ENCODE measurements at places on chromosomes 3 and 15.

GRCh38 chr3:36364260-36364659 is 16.0 kb upstream of the STAC start:
- DNase-seq = no peak

DNA sequence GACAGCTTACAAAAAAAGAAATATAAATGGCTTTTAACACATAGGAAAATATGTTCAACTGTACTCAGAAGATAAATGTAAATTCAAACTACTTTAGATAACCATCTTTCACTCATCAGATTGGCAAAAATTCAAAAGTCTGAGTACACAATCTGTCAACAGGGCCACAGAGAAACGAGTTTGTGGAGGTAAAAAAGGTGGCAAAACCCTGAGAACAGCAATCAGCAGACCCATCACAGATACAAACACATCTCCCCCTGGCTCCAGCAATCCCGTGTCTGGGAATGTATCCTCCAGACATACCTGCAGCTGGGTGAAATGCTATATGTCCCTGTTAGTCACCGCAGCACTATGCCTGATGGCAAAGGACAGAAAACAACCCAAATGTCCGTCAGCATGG is 149.5 kb downstream of the OSBPL10 start:
- DNase-seq = no peak

DNA sequence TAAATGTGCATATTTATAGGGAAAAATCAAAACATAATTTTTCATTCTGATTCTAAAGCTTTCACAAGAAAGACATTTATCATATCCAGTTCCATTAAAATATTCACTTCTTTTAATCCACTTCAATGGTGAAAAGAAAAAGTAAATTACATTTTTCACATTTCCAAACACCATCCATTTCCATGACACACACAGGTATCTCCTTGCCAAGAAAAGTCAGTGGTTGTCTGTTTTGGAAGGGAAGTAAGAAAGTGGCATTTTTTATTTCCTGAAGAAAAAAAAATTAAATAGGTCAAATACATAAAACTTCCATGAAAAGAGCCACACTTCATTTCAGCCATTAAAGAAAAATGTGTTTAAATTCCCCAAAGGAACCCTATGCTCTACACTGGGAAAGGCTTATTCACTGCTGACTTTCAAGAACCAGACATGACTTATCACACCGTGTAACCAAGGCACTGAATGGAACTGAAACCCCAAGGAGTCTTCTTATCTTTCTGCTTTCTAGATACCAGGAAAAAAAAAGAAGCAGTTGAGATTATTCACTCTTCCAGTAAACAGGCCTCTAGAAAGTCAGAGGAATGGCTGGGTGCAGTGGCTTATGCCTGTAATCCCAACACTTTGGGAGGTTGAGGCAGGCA is 44.5 kb downstream of the OSBPL10 start:
- no peak for DNase-seq

GRCh38 chr3:159761848-159762635 is 226.6 kb upstream of the IL12A start:
- DNase-seq = no peak

GRCh38 chr3:196149831-196150301 is 61.3 kb downstream of the ZDHHC19 start:
- no peak for DNase-seq

GRCh38 chr3:185825006-185825638 is at the start of gene IGF2BP2:
IGF2BP2 (minus strand) TSS chr3:185825042; CDS start chr3:185824960, 82 bp downstream.
- peak; percentile 9 for DNase-seq

- no peak for DNase-seq
These were observed 304.7 kb upstream of the DPPA4 start for GRCh38 chr3:109642025-109642424.

GRCh38 chr15:92984161-92984560 is 84.0 kb downstream of the CHD2 start:
- no peak for DNase-seq

DNA sequence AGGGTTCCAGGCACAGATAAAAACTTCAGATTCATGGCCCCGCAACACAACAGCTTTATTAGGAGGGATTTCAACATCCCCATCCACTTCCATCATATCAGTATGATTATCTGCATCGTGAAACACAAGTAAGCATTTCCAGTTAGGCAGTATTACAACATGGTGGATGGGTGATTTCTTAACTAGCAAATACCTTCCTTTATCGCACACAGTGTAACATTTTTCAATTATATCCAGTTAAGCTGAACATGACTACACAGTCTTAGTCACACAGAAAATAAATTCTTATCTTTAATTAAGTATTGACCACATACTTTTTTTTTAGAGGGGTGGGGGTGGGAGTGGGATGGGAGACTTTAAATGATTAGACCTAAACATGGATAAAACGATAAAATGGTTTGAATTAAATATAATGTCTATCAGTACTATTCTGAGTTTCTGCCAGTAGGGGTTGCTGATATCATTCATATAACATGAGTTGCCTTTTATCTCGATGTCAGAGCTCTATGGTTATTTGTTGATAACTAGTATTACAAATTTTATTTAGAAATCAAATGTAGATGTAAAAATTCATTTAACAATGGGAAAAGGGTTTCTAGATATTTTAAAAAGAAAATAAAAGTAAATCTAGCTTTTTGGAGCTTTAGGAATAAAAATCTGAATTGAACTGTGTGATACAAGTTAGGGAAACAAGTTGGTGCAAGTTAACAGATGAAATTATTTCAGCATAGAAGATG is 146.6 kb downstream of the TBL1XR1 start:
- DNase-seq = peak; percentile 5

DNA sequence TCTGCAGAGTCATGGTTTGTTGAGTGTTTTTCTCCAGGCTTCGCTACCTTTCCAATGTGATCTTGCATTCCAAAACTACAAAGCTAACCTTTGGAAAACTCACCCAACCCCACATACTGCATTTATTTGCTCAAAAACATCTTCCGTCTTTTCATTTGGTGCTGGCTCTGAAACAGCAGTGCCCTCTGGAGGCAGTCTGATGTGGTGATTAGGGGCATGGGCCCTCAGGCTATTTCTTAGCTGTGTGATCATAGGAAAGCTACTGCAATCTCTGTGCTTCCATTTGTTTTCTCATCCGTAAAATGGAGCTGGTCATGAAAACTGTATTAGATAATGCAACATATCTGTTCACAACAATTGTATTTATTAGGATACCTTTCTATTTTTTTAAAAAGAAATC is 47.0 kb downstream of the MTHFS start:
- no peak for DNase-seq

- peak; percentile 25 for DNase-seq
These were observed 142.7 kb downstream of the GADL1 start for GRCh38 chr3:30751610-30752299.

GRCh38 chr3:55189359-55189801 is 261.5 kb upstream of the LRTM1 start:
- no peak for DNase-seq

- no peak for DNase-seq
These were observed 59.8 kb upstream of the FGD5 start for GRCh38 chr3:14758959-14759358.

- no peak for DNase-seq
These were observed 3.5 kb downstream of the PLA1A start for GRCh38 chr3:119601154-119601553.

GRCh38 chr3:148816981-148817525 is 10.6 kb upstream of the CPB1 start:
- no peak for DNase-seq

DNA sequence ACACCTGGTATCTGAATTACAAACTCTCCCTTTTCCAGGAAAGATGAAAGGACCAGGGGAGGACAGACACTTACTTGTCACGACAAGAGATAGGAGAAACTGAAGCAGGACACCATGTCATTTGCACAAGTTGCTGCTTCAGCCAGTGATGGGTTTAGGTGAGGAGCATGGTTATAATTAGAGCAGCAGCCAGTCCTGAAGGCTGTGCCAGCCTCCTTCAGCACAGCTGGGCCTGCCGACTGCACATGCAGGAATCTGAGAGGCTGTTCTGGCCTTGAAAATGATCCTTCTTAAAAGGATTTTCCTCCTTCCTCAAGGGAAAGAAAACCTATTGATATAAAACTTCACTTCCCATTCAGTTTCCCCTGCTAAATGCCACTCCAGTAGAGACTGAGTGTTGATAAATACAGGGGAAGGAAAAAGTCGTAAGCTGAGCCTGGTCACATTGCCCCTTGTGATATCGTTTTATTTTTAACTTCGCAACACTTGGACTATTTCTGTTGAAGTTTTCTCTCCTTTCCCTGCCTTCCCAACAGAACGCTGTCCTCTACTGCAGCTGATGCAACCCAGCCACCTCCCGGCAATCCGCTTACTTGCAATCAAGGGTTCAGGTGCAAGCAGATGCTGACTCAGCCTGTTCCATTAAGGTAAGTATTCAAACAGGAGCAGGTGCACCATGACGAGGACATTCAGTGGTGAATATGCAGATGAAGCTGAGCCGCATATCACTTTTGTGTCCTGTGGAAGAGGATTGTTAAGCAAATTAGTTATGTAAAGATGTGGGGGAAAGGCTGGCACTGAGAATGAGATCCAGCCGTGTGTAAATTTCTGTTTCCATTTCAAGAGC is at the start of gene FBXO40:
FBXO40 (plus strand) TSS at position 524 of the 847 bp plus-strand sequence. CDS start 27,197 bp downstream, outside the sequence.
- no peak for DNase-seq

DNA sequence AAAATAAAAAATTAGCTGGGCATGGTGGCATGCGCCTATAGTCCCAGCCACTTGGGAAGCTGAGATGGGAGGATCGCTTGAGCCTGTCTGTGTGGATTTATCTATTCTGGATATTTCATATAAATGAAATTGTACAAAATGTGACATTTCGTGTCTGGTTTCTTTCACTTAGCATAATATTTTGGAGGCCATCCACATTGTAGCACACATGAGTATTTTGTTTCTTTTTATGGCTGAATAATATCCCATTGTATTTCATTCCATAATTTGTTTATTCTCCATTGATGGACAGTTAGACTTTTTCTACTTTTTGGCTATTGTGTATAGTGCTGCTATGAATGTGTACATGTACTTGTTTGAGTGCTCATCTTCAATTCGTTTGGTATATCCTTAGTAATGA is 52.9 kb upstream of the DYNC1LI1 start:
- DNase-seq = no peak

DNA sequence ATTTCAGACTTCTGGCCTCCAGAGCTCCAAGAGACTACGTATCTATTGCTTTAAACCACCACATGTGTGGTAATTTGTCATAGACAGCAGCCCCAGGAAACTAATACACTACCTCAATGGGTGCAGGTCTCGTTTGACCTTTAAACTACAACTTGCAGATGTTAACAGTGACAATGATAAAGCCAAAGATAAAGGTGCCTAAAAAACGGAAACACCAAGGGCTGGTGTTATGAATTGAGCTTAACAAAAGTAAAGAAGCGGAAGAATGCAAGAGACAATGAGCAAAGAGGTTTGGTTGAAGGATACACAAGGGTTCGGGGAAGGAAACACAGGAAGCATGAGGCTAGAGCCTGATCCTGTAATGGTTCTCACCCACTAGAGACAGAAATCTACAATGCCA is 50.8 kb downstream of the RFTN1 start:
- DNase-seq = peak; percentile 17

DNA sequence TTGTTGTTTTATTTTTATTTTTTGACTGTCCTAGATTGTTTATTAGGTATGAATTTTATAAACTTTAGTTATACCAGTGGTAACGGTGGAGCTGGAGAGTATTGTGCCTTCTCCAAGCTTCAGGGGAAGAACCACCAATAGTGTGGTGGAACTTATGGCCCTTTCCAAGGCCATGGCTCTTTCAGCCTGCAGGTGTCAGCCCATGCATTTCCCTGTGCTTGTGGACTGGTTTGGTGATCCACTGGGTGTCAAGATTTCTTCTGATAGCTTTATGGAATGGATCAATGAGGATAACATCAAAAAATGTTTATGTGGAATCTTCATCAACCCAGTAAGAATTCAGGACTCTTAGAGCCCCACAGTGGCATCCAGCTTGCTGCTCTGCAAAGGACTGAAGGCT is 19.2 kb upstream of the SCAMP5 start:
- DNase-seq = no peak

DNA sequence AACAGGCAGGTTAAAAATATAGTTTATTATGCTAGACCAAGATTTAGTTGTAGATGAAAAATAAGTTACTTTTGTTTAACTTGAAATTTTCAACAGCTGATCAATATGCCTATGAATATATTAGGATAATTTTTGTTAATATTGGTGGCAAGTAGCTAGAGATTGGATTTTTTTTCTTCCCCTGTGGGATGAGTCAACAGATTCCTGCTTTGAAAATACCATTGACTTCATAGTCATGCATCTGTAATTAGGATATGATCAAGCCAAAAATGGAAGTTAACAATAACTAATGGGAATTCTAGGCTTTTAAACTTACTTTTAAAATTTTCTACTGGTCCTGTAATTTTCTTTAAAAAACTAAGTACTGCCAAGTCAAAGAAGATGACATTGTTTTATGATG is 211.7 kb downstream of the ZIC1 start:
- no peak for DNase-seq

DNA sequence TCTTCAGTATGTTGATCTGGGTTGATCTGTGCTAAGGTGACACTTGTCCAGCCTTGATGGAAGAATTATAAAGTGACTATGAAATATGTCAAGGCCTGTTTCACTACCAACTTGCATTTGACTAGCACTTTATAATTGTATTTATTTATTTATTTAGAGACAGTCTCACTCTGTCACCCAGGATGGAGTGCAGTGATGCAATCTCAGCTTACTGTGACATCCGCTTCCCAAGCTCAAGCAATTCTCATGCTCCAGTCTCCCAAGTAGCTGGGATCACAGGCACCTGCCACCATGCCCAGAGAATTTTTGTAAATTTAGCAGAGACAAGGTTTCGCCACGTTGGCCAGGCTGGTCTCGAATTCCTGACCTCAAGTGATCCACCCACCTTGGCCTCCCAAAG is 25.5 kb upstream of the LACTB start:
- DNase-seq = no peak

- DNase-seq = no peak
These were observed 47.6 kb downstream of the RAP2B start for GRCh38 chr3:153209596-153209995.

GRCh38 chr3:123089611-123090331 is 22.9 kb downstream of the PDIA5 start:
- no peak for DNase-seq

DNA sequence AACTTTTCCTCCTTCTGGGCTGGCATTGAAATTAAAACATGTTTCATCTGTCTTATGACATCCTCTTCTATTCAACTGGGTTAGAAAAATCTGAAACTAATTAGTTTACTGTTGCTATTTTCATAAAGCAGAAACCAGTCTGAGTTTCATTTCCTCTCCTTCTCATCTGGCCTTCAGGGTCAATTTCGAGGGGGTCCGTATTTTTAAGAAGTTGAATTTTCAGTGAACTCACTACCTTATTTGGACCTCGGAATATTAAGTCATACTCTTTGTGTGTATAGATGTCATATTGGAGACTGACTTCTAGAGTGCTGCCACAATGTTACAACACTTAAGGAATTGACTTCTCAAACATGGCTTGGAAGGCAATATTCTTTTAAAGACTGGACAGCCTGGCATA is 485.9 kb downstream of the SQOR start:
- no peak for DNase-seq

DNA sequence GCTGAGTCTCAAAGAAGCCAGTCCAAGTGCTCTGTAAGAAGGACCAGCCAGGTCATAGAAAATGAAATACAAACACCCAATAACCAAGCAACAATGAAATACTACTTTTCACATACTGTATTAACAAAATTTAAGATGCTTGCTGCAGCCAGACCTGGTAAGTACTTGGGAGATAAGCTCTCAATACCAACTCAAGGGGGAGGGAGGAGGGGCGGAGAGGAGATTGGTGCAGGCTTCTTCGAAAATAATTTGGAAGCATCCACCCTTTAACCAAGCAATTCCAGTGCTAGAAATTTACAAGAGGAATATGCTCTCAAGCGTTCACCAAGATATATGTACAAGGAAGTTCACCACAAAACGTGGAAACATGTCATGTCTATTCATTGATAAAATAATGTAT is 7.6 kb upstream of the LRRC2 start:
- DNase-seq = no peak

All from effector CD4-positive, alpha-beta T cell (primary cell).